ENCODE measurements at places on chromosomes 5 and 9. TPM values are rescaled to one million over a fixed set of nuclear protein-coding genes. Genes with fewer than 3 reads are reported as not detected.

- no peak for DNase-seq
Measured at GRCh38 chr5:171863935-171864334, 78.3 kb downstream of the SMIM23 start.

DNA sequence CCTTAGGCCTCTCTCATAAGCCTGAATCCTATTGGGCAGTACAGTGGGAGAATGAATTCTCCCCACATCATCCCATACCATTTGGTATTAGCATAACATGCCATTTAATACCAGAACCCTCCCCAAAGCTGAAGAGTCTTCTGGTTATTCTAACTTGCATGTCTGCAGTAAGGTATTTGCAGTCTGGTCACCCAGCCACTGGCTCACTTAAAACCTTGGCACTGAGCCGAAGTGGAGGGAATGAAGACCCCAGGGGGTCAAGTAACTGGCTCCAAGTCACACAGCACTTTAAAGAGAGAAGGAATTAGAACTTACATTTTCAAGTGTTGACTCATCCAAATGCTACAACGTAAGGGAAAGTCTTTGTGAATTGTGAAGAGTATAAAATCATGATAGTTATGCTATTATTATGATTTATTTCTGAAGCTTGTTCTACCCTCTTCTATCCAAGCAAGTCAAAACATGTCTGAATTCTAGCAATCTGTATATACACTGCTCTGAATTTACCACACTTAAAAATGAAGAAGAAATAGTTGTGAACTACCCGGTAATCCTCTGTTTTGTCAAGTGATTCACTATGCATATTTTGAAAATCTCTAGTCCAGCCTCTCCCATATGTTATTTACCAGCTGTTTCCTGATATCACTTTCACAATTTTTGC, 28.5 kb downstream of the GLRA1 start:
- DNase-seq, result no peak

DNA sequence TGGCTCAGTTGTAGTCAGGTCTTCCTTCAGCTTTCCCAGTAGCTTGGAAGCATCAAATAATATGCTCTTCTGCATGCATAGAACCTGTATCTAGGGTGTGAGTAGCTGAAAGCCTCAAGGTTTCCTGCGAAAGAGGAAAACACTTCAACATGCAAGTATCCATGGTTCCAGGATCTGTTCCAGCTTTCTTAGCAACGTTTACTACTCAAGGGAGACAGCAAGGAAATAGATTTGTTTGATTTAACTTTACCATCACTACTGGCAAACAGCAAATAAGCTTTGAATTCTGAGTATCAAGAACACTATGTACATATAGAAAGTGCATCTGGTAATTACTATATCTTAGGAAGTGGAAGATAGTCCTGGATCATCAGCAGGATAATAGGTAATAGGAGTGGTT, 341.0 kb downstream of the PRR16 start:
- no peak for DNase-seq

- no peak for DNase-seq
Measured at GRCh38 chr9:14079440-14079839, 234.5 kb downstream of the NFIB start.

GRCh38 chr9:19498015-19498414, 89.2 kb downstream of the ACER2 start:
- DNase-seq, result no peak

- no peak for DNase-seq
Measured at GRCh38 chr9:130497139-130497538, 52.4 kb downstream of the ASS1 start.

GRCh38 chr5:130024006-130024405, 119.7 kb downstream of the CHSY3 start:
- no peak for DNase-seq

- no peak for DNase-seq
Measured at GRCh38 chr5:171477666-171478065, 58.2 kb downstream of the FGF18 start.

DNA sequence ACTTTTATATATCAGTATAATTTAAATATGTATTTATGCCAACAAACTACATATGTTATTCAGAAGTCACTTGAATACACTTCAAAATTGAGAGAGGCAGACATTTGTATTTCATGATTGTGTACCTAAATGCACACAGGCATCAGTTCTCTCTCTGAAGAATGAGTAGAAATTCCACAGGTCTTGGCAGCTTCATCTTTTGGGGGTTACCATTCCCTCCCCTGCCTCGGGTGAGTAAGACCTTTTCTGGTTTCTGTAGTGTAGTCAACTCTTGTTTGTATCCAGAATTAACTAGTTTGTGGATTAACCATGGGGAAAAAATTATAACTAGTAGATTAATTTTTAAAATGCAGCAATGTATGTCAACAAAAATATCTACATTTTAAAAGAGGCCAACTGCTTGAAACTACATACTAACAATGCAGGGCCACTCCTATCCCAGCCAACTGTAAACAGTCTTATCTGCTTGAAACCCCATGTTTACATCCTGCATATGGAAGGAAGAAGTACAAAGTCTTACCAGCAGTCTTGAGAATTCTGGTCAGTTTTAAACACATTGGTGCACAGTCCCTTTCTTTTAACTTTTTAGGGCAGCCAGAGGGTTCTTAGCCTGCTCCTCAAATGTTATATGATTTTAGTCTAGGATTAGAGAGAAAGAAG, 339.6 kb upstream of the KIF2A start:
- no peak for DNase-seq

DNA sequence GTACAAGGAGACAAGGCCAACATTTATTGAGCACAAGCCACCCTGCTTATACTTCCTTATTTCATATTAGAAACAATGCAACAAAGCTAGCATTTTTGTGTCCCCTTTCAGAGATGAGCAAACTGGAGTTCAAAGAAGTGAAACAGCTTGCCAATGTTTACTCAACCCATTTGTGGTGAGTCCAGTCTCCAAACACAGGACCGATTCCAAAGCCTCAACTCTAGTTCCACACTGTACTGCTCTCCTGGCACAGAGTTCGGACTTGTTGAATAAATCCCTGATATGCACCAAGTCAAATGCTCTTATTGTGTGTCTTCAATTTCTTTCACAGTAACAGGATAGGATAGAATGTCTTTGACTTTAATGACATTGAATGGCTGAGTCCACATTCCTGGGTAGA, 604.8 kb upstream of the BRINP1 start:
- DNase-seq, result no peak

- DNase-seq, result no peak
Measured at GRCh38 chr9:133979273-133979920, 12.7 kb downstream of the VAV2 start.

GRCh38 chr5:136769900-136770684, 404.7 kb upstream of the TRPC7 start:
- DNase-seq, result peak; percentile 47

GRCh38 chr5:58133216-58133615, 326.7 kb downstream of the PLK2 start:
- no peak for DNase-seq

GRCh38 chr5:43313854-43314457, 744 bp upstream of the HMGCS1 start:
- DNase-seq, result no peak

GRCh38 chr9:13082796-13083195, 196.7 kb downstream of the MPDZ start:
- DNase-seq, result no peak

- DNase-seq, result peak; percentile 11
Measured at GRCh38 chr9:125758986-125759763, 12.0 kb downstream of the PBX3 start.

FRMD3 gene
- total RNA-seq, result 32.4 TPM

C5orf58 gene
- total RNA-seq, result not detected

ENHO gene
- total RNA-seq, result 0.89 TPM

IL9 gene
- total RNA-seq, result not detected

HTR1A gene
- total RNA-seq, result not detected

IRX1 gene
- not detected for total RNA-seq

PCDHGB6 gene
- total RNA-seq, result 2.2 TPM

SPINK13 gene
- total RNA-seq, result not detected

NEURL1B gene
- total RNA-seq, result 90.8 TPM
